ENCODE measurements at places on chromosomes 5 and 9. TPM values are rescaled to one million over a fixed set of nuclear protein-coding genes. Genes with fewer than 3 reads are reported as not detected.

DNA sequence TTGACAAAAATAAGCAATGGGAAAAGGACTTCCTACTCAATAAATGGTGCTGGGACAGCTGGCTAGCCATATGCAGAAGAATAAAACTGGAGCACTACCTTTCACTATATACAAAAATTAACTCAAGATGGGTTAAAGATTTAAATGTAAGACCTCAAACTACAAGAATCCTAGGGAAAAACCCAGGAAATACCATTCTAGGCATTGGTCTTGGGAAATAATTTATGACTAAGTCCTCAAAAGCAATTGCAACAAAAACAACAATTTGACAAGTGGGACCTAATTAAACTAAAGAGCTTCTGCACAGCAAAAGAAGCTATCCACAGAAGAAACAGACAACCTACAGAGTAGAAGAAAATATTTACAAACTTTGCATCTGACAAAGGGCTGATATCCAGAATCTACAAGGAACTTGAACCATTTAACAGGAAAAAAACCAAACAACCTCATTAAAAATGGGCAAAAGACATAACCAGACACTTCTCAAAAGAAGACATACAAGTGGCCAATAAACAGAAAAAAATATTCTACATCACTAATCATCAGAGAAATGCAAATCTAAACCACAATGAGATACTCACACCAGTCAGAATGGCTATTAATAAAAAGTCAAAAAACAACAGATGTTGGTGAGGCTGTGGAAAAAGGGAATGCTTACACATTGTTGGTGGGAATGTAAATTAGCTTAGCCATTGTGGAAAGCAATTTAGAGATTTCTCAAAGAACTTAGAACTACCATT lies 75.2 kb upstream of the CPEB4 start:
- H3K27me3 ChIP-seq: peaks cover 15% of the 10 kb centered on the region
- H3K4me3 ChIP-seq: no peak overlapping the region
- peaks cover 9% of the 10 kb centered on the region for H3K36me3 ChIP-seq
- DNase-seq: no peak

- no peak for DNase-seq
- no peak overlapping the region for H3K27ac ChIP-seq
- no peak overlapping the region for H3K4me3 ChIP-seq
- no peaks in the 10 kb centered on the region for H3K27me3 ChIP-seq
- no peaks in the 10 kb centered on the region for H3K4me1 ChIP-seq
- no peaks in the 10 kb centered on the region for H3K36me3 ChIP-seq
These were observed 106.9 kb upstream of the ST8SIA4 start for GRCh38 chr5:101009758-101010519.

DNA sequence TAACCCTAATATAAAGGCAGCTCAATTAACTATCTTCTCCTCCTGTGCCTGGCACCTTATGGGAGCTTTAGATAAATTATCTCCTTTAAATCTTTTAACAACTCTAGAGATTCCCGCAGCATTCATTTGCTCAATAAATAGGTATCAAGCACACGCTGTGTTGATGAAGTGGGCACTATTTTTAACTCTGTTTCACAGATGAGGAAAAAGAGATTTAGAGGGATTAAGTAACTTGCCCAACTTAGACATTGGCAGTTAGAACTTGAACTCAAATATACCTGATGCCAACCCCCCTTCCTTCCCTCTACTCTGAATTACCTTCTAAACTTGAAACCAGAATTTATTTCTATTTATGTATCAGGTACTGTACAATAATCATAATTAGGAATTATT lies 112.4 kb downstream of the SH3TC2 start:
- H3K4me3 ChIP-seq: no peak overlapping the region
- no peaks in the 10 kb centered on the region for H3K36me3 ChIP-seq
- H3K4me1 ChIP-seq: no peaks in the 10 kb centered on the region
- H3K27me3 ChIP-seq: peaks cover 3% of the 10 kb centered on the region

DNA sequence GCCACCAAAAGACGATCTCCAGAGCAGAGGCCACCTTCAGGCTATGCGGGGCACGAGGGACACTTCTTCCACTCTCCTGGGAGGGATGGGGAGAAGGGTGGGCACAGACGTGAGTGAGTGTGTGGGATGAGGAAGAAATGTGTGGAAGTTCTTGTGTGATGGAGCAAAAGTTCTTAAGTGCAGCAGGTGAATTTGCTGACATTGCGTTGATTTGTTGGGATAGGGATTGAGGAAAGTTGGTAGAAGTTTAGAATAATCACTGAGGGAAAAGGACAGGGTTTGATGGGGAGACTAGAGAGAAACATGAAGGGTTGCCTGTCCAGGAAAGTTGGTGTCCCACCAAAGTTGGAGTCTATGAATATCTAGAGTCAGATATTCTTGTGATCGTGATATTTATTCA lies 2.2 kb downstream of the AOPEP start:
- no peak for DNase-seq
- H3K27ac ChIP-seq: no peak overlapping the region
- H3K4me3 ChIP-seq: no peak overlapping the region
- H3K27me3 ChIP-seq: no peaks in the 10 kb centered on the region
- H3K4me1 ChIP-seq: peaks cover 13% of the 10 kb centered on the region

- H3K27me3 ChIP-seq: no peaks in the 10 kb centered on the region
- DNase-seq: no peak
- H3K27ac ChIP-seq: no peak overlapping the region
These were observed 6.0 kb downstream of the NR3C1 start for GRCh38 chr5:143397302-143398052.

- DNase-seq: no peak
- H3K4me1 ChIP-seq: no peaks in the 10 kb centered on the region
- H3K36me3 ChIP-seq: no peaks in the 10 kb centered on the region
- no peak overlapping the region for H3K27ac ChIP-seq
These were observed 589.8 kb downstream of the PRELID2 start for GRCh38 chr5:145245354-145245753.

DNA sequence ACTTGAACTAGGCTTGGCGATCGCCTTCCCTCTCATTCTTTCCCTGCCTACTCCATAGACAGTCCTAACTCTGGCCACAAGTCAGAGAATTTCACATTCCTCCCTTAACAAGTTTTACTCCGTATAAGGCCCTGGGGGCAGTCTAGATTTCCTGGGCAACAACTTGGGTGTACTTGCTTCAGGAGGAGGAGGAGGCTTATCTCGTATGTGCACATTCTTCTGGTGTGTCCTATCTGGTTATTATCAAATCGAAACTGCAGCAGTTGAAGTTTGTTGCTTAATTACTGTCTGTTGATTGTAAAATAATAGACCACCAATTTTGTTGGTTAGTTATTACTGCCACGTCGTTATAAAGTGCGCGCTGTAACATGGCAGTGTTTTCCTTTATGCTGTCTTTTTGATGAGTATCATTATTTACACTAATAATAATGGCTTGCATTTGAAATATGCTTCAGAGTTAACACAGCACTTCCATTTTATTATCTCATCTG lies 42.0 kb downstream of the PIP5K1B start:
- no peaks in the 10 kb centered on the region for H3K4me1 ChIP-seq
- no peak overlapping the region for H3K4me3 ChIP-seq
- DNase-seq: no peak
- no peaks in the 10 kb centered on the region for H3K36me3 ChIP-seq
- no peak overlapping the region for H3K27ac ChIP-seq
- H3K27me3 ChIP-seq: peaks cover 7% of the 10 kb centered on the region

- peaks cover 3% of the 10 kb centered on the region for H3K27me3 ChIP-seq
- H3K4me3 ChIP-seq: no peak overlapping the region
- no peaks in the 10 kb centered on the region for H3K4me1 ChIP-seq
- H3K27ac ChIP-seq: no peak overlapping the region
- DNase-seq: no peak
- H3K36me3 ChIP-seq: no peaks in the 10 kb centered on the region
These were observed 235.8 kb upstream of the VLDLR start for GRCh38 chr9:2385746-2386145.

DNA sequence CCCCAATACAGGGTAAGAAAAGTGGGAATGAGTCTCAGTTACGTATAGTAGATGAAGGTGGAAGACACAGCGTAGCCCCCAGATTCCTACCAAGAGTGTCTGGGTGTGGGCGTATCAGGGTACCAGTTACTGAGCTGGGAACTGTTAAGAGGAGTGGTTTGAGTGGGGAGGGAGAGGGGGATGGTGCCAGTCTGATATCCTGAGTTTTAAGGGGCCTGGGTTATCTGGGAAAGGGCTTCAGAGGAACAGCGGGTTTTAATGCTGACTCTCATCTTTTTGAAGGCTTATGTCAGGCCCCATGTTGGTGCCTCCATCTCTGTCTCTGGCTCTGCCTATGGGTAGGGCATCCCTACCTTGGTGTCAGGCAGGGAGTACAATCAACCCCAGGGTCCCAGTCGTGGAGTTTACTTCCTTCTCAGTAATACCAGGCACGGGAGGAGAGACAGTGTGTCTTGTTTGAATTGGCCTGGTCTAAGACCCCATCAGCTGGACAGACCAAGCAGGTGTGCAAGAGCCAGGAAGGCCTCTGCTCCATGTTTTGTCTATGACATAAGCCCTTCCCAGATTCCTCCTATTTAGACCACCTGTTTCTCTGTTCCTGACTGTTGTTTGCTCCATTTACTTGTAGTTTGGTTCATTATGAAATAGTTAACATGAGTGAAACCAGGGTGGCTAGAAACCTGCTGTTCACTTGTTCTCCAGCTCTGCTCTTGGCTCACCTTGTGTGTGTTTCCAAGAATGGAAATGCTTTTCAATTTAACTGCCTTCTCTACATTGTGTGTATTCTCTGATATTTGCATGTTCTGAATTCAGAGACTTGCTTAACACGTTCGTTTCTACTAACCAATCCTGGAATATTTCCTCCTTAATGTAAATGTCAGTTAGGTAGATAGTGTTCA lies 125.6 kb downstream of the DAB2IP start:
- no peak overlapping the region for H3K27ac ChIP-seq
- H3K4me1 ChIP-seq: no peaks in the 10 kb centered on the region
- no peaks in the 10 kb centered on the region for H3K36me3 ChIP-seq
- peaks cover 9% of the 10 kb centered on the region for H3K27me3 ChIP-seq
- DNase-seq: no peak

- H3K4me3 ChIP-seq: no peak overlapping the region
- DNase-seq: no peak
- peaks cover 7% of the 10 kb centered on the region for H3K36me3 ChIP-seq
- H3K4me1 ChIP-seq: peaks cover 9% of the 10 kb centered on the region
- no peak overlapping the region for H3K27ac ChIP-seq
- H3K27me3 ChIP-seq: peaks cover 2% of the 10 kb centered on the region
These were observed 271.6 kb downstream of the SYK start for GRCh38 chr9:91073049-91073810.

- H3K27ac ChIP-seq: no peak within 1 kb of the TSS
- H3K36me3 ChIP-seq: no peaks in the 10 kb centered on the region
- H3K4me3 ChIP-seq: no peak within 1 kb of the TSS
- no peak for DNase-seq
- no peaks in the 10 kb centered on the region for H3K27me3 ChIP-seq
These were observed at the start of gene CCDC187 for GRCh38 chr9:136303825-136304416. Gene CCDC187 (minus strand): TSS chr9:136304094. CDS start chr9:136303830, 264 bp downstream.

GRCh38 chr5:108793207-108793606 lies 45.5 kb downstream of the FER start:
- no peaks in the 10 kb centered on the region for H3K27me3 ChIP-seq
- no peak for DNase-seq

DNA sequence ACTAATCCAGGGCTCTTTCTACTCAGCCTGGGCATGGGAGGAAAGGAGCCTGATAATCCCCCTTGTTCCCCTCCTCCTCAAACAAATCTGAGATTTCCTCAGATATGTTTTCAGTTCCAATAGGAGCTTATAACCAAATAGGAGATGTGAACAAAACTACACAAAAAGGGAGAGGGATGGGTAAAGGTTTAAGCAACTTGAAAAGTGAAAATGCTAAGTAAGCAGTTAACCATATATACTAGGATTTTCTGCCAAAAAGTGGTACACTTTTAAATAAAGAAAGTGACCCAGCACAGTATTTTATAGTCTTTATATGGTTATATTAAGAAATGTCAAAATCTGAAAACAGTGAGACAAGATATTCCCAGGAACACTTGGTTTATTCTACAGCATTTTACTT lies 275.7 kb downstream of the BNC2 start:
- H3K4me1 ChIP-seq: no peaks in the 10 kb centered on the region
- H3K4me3 ChIP-seq: no peak overlapping the region
- H3K36me3 ChIP-seq: no peaks in the 10 kb centered on the region
- peaks cover 7% of the 10 kb centered on the region for H3K27me3 ChIP-seq
- DNase-seq: no peak

GRCh38 chr9:92636627-92637026 lies 33.3 kb downstream of the IPPK start:
- H3K27ac ChIP-seq: no peak overlapping the region
- no peak overlapping the region for H3K4me3 ChIP-seq
- H3K4me1 ChIP-seq: peaks cover 8% of the 10 kb centered on the region
- DNase-seq: no peak
- H3K36me3 ChIP-seq: peaks cover 17% of the 10 kb centered on the region
- H3K27me3 ChIP-seq: no peaks in the 10 kb centered on the region

DNA sequence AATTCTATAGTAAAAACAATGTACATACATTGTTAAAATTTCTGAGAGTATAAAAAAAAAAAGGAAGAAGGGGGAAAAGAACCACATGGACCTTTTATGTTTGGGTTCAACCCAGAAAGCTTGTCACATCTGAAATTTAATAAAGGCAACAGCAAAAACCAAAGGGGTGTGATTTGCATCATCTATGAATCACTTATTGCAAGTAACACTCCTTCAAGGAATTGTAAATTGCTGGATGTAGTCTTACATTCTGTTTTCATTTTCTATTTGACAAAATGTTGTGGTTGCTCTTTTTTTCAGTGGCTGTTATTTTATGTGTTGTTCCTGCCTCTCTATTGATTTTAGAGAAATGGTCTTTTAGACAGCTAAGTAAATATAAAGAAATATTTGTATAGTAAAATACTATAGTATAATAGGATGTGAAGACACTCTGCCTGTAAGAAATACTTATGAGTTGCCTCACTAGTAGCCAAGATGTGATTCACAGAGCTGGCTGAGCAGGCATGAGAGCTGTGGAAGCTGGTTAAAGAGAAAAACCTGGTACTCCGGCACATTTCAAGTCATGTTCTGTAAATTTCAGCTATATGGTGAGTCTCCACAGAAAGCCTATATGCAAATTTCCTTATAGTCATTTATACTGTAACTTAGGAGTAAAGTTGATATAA lies 131.1 kb upstream of the CNTLN start:
- no peak overlapping the region for H3K4me3 ChIP-seq
- H3K36me3 ChIP-seq: no peaks in the 10 kb centered on the region
- DNase-seq: no peak
- no peaks in the 10 kb centered on the region for H3K27me3 ChIP-seq
- H3K4me1 ChIP-seq: no peaks in the 10 kb centered on the region

GRCh38 chr9:82457891-82458290 lies 469.3 kb downstream of the SPATA31D1 start:
- H3K4me1 ChIP-seq: no peaks in the 10 kb centered on the region
- H3K4me3 ChIP-seq: no peak overlapping the region
- no peaks in the 10 kb centered on the region for H3K36me3 ChIP-seq

Gene SSBP2
- total RNA-seq: 35.4 TPM

Gene IL13
- total RNA-seq: 0.30 TPM

Gene ZNF454
- not detected for total RNA-seq

Gene CARD6
- 4.4 TPM for total RNA-seq

Gene NMUR2
- total RNA-seq: not detected

Gene SMU1
- 22.2 TPM for total RNA-seq

Gene PPP1R26
- total RNA-seq: 0.17 TPM

Gene TAF1L
- 0.08 TPM for total RNA-seq

Gene SPATA31D3
- not detected for total RNA-seq
